ENCODE measurements at places on chromosomes 5 and 9.

GRCh38 chr9:84978661-84979060, 309.1 kb downstream of the NTRK2 start:
- no peak for DNase-seq

GRCh38 chr5:59874675-59875074, 18.9 kb downstream of the PDE4D start:
- DNase-seq: no peak

- DNase-seq: no peak
Measured at GRCh38 chr9:93645149-93645889, 68.9 kb downstream of the PHF2 start.

DNA sequence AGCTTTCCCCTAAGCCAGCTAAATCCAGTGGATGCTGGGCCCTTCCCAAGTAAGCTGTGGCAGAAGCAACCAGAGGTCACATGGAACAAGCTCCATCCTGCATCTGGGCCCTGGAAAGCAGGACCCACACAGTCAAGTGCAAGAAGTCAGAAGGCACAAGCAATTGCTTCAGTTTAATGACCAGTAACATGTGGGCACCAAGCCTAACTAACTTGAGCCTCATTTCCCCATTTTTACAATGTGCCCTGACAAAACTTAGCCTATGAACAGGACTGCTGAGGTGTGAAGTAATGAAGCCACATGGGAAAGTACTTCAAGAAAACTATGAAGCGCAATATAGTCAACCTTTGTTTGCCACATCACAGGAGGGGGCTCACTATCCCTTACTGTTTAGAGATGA, 90.5 kb downstream of the TLE1 start:
- no peak for DNase-seq

GRCh38 chr5:25362799-25363198, 718.0 kb upstream of the CDH10 start:
- DNase-seq: no peak

DNA sequence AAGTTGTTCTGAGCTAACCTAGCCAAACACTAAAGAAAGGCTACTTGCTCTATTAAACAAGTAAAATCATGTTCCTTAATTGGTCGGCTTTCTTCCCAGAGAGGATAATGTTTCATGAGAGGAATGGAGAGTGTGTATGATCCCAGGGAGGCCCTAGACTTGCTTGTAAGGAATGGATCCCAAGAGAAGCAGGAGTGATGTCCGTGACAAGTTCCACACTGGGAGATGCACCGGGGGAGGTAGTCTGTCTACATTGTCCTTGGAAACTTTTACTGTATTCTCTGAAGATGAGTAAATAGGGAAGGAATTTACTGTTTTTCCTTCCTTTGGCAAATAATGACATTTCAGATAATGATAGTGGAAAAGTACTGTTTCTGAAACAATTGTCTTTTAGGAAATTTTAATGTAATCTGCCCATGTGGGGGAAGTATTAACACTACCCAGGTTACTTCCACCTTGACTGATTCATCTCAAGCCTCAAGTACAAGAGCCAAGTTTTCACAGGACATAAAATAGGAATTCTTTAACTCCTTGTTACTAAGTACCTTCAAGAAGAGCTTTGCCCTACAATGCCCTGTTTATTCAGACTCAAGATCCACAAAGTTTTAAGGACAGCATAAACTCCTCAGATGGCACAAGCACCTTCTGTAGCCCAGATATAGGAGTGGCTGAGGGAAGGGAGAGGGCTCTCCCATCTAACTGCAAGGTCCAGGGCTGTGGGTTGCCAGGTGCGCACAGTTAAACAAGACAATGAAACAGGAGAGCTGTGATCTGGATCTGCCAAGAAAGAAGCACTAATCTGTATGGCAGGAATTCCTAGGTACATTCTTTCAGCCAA, 152.1 kb downstream of the GNA14 start:
- no peak for DNase-seq

Data from posterior cingulate gyrus (tissue), 11 donors.